ENCODE measurements at places on chromosomes 6 and 20.

DNA sequence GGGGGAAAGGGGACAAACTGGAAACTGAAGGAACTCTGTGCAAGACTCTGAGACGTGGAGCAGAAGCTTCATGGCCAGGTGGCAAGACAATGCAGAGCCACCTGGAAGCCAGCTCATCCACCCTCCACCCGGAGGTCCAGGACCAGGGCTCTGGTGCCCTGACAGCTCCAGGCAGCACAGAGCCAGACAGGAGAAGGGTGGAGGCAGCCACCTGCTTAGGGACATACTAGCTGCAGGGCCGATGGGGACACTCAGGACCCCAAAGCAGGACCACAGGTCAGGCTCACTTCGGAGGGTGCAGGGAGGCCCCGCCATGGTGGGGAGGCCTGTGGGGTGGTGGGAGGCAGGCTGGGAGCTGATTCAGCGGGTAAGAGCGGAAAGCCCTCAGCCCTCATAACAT is 19.0 kb upstream of the SLC22A3 start:
- DNase-seq = no peak

DNA sequence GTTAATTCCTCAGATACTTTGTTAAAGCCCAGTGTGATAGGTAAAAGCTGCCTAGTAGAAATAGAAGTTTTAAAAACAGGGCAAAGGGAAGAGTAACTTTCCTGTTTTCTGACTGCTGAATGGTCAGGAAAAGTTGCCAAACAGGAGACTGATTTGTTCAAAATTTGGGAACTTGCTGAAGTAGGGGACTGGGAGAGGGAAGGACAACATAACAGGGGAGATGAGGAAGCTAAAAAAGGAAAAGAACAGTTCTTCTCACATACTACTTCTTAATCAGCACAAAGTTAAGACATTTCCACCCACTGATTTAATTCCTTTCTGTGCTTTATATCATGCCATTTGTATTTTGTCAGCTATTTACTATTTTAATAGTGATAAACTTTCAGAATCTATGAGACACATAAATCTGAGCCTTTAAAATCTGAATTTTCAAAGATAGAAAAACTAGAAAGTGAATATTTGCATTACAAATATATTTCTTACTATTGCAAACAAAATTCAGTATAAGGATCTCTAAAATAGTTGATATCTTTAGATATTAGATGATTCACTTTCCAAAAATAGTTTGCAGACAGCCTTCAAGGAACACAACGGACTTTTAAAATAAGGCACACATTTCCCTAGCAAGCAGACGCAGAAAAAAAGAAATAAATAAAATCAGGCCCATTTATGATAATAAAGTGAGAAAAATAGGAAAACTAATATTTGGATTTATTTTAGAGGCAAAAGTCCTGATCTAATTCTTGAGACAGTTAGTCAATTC is 36.9 kb upstream of the SLC16A10 start:
- DNase-seq = no peak

- DNase-seq = no peak
These were observed 15.1 kb upstream of the FOXC1 start for GRCh38 chr6:1594445-1595200.

GRCh38 chr6:89792881-89793280 is 26.7 kb downstream of the MDN1 start:
- DNase-seq = peak; percentile 13

DNA sequence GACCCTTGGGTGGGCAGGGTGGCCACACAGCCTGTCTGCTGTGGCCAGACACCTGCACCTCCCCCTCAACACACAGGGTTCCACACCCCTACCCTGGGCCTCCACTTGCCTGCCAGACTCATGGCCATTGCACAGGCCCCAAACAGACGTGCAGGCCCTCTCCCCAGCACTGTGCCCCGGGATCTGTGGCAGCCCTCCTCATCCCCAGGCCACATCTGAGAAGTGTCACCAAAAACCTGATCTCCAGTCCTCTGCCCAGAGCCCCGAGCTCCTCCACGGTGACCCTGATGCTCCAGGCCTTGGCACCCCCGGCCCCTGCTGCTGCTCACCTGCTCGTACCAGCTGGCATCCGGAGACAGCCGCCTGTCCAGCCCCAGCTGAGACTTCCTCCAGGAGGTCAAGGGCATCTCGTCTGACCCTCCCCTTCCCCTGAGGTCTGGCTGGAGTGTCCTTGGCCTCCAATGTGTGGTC is 160.1 kb downstream of the DLL1 start:
- no peak for DNase-seq

- DNase-seq = peak; percentile 22
These were observed 740 bp downstream of the NELFCD start for GRCh38 chr20:58981628-58982364.
